ENCODE measurements at places on chromosomes 2 and 18.

GRCh38 chr2:180872255-180872654 lies 108.2 kb upstream of the UBE2E3 start:
- no peak for DNase-seq

- DNase-seq: no peak
Observed at GRCh38 chr2:33746208-33746800, 147.2 kb upstream of the FAM98A start.

- DNase-seq: no peak
Observed at GRCh38 chr2:226475650-226476049, 324.0 kb downstream of the IRS1 start.

GRCh38 chr2:129763190-129763846 lies 216.1 kb upstream of the RAB6C start:
- DNase-seq: no peak

DNA sequence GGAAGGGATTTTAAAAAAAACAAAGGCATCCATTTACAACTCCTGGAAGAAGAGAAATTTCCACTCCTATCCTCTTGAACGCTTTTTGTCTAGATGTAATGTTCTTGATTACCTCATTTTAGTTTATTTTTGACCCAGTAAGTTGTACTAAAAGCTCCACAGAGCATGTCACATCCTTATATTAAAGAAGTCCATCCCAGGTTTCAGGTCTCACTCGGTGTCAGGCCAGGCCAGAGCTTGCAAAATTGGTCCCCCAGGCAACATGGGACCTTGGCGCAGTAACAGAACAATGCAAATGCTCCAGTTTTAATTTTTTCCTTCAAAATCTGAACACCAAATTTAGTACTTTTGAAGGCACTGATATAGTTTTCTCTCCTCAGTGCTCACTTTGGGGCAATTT lies 218.4 kb upstream of the REV1 start:
- no peak for DNase-seq

DNA sequence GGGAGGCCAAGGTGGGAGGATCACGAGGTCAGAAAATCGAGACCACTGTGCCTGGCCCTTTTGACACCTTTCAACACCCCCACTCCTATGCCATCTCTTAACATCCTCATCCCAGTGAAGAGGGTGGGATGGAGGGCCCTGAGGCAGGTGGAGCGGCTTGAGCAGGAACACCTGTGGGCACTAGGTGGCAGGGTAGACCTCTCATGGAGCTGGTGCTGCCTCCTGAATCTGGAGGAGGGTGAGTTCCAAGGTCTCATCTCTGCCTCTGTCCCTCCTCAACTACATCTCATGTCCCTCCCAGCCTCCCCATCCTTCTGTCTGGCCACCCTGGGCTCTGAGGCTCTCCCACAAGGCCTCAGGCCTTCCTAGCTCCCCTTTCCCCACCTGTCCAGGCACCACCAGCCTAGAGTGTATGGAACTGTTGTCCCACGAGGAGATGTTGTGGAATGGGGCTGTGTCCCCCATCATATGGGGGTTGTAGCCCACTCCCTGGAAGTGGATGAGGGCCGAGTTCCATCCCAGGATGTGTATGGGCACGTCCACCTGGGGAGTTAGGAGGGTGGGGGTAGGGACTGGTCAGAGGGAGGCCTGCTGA lies 17.0 kb upstream of the CRYBA2 start:
- DNase-seq: no peak
